Activated CD4-positive, CD25-positive, alpha-beta regulatory T cell (primary cell): ENCODE measurements at places on chromosomes 1 and 21.

- no peak for DNase-seq
Measured at GRCh38 chr1:180169640-180170195, 15.0 kb downstream of the QSOX1 start.

DNA sequence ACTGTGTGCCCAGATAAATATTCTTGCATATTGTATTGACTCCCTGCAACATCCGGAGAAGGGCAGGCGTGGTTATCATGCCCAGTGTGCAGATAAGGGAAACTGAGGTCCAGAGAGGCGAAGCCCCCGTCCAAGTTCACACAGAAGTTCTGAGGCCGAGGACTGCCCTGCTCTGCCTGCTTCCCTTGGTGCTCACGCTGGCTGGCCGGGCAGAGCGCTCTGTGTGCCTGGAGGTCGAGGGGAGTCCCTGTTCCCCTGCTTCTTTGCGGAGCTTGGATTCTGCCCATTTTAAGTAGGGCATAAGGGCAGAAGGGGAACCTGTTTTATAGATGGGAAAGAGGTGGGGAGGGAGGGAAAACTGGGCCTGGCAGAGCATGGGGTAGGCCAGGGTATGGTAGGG lies 92.8 kb upstream of the ACTL8 start:
- no peak for DNase-seq

DNA sequence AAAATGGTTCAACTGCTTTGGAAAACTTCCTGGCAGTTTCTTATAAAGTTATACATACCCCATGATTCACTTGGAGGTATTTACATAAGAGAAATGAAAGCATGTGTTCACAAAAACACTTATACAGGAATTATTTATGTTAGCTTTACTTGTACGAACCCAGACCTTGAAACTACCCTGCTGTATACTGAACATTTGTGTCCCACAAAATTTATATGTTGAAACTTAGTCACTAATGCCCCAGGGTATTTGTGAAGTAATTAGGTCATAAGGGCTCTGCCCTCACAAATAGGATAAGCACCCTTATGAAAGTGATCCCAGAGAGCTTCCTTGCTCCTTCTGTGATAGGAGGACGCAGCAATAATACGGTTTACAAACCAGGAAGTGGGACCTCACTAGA lies 42.7 kb upstream of the B3GALT2 start:
- DNase-seq, result no peak

- no peak for DNase-seq
Measured at GRCh38 chr1:204296431-204296988, 63.2 kb downstream of the PLEKHA6 start.

GRCh38 chr1:225880636-225881035 lies 1.5 kb downstream of the TMEM63A start:
- no peak for DNase-seq

GRCh38 chr1:25105836-25106235 lies 126.5 kb downstream of the SYF2 start:
- no peak for DNase-seq

DNA sequence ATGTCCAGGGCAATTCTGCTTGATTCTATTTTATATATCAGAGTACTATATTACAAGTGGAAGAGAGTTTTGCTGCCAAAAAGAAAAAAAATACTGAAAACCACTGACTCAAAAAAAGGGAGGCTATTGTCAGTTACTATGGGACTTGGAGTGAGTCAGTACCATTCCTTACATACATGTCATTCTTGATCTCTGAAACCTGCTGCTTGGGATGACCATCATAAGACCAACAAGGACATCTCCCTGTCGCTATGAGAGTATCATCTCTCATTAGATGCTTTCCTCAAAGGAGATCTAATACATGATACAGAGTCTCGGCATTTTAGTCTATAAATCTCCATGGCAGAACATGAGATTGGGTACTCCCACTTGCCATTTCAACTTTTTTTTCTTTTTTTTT lies 11.8 kb upstream of the INPP5B start:
- DNase-seq, result no peak

GRCh38 chr1:89842567-89843272 lies 21.9 kb downstream of the LRRC8D start:
- DNase-seq, result no peak

DNA sequence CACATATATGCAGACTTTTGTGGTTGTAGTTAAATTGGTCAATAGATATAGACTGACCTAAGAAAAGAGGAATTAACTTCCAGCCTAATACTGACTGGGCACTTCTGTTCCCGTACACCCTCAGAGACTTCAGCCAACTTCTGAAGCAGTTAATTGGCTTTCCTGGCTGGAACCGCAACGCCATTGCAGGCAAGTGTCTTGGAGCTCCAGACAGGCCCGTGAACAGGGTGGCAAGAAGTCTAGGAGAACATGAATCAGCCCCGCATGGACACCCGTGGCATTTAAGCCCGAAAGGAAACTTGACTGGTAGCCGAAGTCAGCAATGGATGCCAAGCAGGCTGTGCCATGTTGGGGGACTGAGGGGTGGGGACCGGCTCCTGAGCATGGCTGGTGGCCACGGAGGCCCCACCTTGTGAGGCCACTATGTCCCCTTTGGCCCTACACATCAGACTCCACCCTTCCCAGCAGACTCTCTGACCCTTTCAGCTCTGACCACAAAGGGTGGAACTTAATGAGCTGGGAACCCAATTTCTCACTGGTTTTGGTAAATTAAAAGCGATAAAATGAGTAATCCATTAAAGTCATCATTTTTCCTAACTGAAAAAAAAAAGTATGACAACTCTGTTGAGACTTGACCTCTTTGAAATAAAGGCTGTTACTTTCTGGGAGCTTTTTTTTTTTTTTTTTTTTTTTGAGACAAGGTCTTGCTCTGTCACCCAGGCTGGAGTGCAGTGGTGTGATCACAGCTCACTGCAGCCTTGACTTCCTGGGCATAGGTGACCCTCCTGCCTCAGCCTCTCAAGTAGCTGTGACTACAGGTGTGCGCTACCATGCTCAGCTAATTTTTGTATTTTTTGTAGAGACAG lies 54.1 kb downstream of the RUNX1 start:
- no peak for DNase-seq

DNA sequence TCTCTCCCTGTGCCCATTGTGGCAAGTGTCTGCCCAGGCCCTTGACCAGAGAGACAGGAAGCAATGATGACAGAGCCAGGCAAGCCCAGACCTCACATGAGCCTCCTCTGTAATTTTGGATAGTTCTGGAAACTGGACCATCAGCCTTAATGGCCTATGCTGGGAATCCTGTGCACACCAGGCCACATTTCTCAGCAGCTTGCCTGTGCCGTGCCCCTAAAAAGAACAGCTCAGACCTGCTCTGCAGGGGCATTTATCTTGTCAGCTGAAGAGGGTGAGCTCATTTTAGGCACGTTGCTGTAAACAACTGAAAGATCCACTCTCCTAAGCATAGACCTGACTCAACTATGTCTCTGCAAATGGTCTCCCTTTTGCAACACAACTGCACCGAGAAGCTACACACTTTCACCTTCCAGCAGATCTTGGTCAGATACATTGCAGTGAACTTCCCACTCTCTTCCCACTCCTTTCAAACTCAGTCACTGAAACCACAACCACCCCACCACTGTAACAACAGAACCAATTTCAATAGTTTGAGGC lies 53.5 kb upstream of the BACH1 start:
- no peak for DNase-seq

DNA sequence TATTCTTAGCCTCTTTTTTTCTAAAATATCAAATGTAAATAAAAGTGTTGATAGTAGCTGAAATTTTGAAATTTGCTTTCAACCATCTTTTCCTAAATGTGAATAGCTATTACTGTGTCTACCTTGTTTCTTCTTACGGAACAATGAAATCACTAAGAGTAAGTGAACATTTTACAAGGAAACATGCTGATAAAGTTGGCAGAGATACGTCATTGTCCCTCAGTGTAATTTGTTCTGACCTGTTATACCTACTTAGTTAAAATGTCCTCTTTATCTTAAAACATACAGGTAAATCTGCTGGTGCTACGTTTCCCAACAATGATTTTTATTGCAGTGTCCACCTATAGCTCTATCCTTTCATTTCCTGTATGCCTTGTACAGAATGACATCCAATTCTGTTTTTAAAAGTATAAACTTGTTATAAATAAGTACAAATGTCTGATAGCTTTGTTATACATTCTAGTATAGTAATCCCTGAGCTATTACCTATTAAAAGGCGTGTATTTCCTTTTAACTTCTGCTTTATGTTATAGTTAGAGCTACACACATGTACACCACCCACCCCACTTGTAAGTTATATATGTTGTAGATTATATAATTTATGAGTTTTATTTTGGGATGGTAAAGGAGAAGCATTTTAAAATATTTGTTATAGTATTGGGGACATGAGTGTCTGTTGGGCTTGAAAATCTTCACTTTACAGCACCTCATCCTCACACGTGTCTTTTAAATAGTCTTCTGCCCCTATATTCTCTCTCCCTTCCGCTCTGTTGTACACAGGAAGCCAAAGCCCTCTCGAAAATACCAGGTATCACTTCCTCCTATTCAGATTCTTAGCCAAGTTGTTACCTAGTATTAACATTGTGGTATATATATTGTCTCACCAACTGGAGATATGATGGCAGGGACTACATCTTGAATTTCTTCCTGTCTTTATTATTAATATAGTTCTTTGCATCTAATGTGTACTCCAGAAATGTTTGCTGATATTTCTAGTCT lies 25.2 kb downstream of the LAMC1 start:
- no peak for DNase-seq
